ENCODE measurements at places on chromosomes 2 and 18. TPM values are rescaled to one million over a fixed set of nuclear protein-coding genes. Genes with fewer than 3 reads are reported as not detected.

Gene MROH2A
- not detected for polyA plus RNA-seq

Gene CDK15
- not detected for polyA plus RNA-seq

Gene GPR75
- not detected for polyA plus RNA-seq

Gene TRABD2A
- polyA plus RNA-seq: 32.9 TPM

Gene FABP1
- polyA plus RNA-seq: not detected

Gene ALK
- polyA plus RNA-seq: not detected

Gene NAT8
- not detected for polyA plus RNA-seq

Gene DPP10
- not detected for polyA plus RNA-seq

Gene INO80B
- 9.3 TPM for polyA plus RNA-seq

Gene CASP8
- polyA plus RNA-seq: 92.2 TPM

Gene TBC1D8
- 1.1 TPM for polyA plus RNA-seq

Gene SOCS6
- polyA plus RNA-seq: 0.23 TPM

Gene IL36A
- polyA plus RNA-seq: 0.42 TPM

DNA sequence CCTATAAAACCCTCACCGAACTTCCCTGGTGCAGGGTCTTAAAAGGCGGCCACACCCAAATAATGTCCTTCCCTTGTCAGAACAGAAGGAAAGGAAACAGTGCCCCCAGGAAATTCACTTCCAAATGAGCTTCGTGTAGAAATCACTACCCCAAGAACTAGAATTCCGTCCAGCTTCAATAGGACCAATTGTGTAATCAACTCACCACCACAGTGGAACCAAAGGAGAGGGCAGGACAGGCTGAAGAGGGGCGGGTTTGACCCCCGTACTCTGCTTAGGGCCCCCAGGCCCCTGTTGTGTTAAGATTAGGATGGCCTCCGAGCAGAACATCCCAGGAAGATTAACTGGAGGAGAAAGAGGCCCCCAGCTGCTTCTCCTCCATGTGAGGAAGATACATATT, 24.1 kb downstream of the GPR35 start:
- no peak for DNase-seq

- no peak for DNase-seq
These were observed 113.5 kb downstream of the PHLPP1 start for GRCh38 chr18:62828852-62829251.

DNA sequence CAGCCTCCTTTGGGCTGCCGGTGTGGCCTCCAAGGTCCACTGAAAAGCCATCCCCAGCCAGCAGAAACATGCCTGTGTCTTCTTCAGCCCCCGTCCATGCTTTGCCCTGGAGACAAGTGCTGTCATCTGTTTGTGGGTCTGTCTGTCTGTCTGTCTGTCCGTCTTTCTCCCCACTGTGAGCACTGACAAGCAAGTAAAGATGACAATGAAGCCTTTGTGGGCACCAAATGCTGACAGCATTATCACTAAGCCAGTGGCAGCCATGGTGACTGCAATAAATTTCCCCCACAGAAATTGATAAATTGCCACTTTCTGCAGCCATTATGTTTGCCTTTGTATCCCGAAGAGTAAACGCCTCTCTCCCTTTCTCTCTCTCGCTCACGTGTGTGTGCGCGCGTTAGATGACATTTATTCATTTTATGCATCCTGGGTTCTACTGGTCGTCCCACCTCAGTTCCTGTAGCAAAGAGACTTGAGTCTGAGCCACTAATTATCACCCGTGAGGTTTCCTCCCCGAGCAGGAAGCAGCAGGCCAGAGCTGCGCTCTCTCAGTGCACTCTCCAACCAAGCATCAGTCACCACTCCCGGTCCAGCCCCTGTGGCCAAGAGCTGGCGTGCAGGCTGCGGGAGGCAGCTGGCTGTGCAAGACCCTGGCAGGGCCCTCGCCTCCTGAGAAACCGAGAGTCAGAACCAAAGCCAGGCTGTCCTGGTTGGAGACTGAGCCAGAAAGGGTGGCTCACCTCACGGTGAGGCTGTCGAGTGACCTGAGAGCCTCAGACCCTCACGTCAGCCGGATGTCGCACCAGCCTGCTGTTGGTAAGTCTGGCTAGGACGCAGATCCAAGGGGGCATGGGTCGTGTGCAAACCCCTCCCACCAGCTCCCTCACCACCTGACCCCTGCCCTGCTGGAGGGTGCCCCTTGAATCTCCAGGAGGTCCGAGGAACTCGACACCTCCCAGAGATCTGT, 6.9 kb downstream of the STEAP3 start:
- no peak for DNase-seq

GRCh38 chr2:142879151-142879550, 1.7 kb downstream of the KYNU start:
- no peak for DNase-seq

DNA sequence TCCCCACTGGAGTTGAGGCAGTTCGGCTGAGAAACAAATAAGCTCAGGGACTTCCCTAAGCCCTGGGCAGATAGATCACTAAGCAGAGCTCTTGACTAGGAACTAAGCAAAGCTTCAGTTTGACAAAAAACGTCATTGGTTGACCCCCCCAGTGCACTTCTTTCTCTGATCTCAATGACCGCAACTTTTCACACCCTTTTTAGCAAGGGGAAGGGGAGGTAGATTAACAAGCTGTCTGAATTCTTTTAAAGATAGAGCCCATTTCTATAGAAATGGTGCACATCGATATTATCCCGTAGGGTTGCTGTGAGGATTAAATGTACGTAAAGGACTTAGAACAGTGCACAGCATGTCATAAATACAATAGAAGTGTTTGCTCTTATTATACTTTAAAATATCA, 42.5 kb downstream of the PIEZO2 start:
- no peak for DNase-seq

- DNase-seq: peak; percentile 8
These were observed 1.1 kb upstream of the TMEFF2 start for GRCh38 chr2:192195548-192196418.

GRCh38 chr18:50006470-50007046, 188.4 kb downstream of the MYO5B start:
- no peak for DNase-seq

DNA sequence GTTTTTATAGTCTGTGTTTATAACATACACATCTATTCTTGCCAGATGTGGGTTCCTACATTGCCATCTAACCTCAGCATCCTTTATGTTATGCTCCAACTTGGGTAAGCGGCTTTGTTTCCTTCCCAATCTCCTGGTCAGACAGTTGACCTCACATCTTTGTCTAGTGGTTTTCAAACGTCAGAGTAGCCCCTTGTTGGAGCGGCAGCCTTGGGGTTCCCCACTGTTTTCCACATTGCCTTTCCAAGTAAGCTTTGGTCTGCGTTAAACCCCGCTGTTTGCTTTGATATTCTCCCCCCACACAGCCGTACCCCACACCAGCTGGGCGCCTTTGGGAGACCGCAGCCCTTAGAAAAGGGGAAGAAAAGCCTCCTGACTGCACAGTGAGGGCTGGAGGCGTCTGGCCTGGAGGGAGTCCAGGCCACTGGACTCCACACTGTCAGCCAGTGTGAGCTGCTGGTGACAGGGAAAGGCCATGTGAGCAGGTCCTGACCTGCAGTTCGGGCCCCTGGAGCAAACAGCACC, 83.3 kb downstream of the MALT1 start:
- DNase-seq: no peak

DNA sequence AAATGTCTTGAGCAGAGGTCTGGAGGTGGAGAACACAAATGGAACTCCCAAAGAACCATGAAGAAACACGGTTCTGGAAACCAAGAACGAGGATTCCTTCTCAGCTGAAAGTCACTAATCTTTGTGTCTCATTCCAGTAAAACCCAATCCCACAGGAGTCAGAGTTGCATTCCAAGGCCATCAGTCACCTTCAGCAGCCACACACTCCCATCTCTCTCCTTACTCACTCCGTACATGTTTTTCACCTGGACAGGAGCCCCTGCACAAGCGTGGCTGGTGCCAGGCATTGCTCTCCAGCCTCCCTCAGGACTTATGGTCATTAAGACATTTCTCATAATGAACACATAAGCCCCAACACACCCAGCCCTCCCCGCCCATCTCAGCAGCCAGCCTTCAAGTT, 175.4 kb upstream of the SIX2 start:
- DNase-seq: no peak

DNA sequence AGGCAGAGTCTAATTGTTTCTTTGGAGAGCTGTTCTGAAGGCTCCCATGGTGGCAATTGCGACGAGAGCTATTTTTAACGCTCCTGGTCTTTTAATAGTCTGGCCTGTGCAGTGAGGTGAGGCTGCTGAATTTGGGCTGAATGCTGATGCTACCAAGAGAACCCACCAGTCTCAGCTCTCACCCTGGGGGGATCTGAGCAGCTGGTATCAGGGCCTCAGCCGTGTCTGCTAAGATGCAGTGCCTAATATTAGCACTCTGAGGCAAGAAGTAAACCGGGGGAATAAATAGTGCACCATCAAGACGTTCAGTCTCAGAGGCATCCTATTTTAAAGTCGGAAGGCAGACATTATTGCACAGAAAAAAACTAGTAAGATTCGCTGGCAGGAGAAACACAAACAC, 214.8 kb upstream of the PID1 start:
- no peak for DNase-seq

DNA sequence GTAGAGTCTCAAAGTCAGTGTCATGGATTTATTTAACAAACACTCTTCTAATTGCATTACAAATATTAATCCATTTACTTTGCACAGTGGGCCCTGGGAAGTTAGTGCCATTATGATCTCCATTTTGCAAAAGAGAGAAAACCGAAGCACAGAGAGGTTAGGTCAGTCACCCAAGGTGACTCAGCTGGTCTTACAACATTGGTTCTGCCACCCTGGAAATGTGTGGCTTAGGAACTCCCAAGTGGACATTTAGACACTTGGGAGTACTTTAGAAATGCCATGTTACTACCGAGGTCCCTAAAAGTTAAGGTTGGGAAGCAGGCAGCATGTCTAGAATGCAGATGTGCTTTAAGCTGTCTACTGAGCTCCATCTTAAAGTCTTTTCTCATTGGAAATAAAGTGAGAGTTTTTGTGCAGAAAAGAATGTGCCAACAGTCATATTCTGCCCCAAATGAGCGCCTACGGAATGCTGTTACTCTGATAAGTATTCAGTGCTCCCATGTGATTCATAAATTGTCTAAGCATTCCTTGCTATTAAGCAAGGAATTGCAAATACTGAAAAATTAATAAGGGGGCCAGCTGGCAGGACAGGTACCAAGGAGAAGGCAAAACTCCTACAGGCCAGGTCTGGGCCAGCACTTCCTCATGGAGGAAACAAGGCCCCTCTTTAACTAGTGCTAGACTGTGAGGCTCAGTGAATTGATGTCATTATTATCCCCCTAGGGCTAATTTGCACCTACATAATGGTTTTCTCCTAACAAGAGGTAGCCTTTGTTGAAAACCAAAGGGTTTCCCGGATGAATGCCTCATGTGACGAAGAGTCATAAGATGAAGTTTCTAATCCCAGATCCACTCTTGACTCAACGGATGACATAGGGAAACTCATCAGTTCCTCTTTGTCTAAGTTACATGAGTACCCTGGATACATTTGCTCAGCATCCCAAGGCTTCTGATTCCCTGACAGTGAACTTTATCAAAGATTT, 16.3 kb downstream of the NRP2 start:
- DNase-seq: no peak

DNA sequence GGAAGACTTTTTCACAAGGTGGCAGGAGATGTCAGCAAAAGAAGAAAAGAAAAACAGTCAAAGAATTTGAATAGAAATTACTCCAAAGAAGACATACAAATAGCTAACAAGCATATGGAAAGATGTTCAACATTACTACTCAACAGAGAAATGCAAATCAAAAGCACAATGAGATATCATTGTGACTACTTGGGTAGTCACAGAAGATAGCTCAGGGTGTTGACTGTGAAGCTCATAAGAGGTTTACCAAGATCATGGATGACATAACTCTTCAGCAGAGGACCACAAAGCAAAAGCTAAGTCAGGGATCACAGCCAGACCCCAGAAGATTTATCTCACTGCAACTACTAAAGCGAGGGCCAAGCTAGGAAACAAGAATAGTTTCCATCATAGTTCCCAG, 53.0 kb upstream of the TANK start:
- DNase-seq: no peak

- no peak for DNase-seq
These were observed 411.8 kb downstream of the FBXO15 start for GRCh38 chr18:73735836-73736235.

DNA sequence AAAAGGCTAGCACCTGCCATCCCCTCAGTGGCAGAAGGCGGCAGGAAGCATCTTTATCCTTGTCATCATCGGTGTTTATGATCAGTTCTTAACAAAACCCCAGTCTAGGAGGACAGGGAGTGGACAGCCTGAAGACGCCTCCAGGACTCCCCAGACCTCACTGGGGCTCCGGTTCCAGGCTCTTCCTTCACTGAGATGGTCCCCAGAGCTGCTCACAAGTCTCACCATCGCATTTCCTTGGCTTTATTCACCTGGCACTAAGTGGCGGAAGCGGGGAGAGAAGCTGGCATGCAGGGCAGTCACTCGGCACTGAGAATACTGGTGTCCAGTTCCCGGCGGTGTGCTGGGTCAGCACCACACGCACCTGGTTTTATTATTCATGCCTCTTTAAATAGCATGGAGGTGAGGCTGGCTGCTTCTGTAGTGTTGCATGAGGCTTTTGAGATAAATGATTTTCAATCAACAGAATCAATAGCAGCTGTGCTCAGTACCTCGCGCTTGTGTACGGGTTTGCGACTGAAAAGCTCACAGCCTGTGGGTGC, 68.7 kb downstream of the CABLES1 start:
- no peak for DNase-seq

DNA sequence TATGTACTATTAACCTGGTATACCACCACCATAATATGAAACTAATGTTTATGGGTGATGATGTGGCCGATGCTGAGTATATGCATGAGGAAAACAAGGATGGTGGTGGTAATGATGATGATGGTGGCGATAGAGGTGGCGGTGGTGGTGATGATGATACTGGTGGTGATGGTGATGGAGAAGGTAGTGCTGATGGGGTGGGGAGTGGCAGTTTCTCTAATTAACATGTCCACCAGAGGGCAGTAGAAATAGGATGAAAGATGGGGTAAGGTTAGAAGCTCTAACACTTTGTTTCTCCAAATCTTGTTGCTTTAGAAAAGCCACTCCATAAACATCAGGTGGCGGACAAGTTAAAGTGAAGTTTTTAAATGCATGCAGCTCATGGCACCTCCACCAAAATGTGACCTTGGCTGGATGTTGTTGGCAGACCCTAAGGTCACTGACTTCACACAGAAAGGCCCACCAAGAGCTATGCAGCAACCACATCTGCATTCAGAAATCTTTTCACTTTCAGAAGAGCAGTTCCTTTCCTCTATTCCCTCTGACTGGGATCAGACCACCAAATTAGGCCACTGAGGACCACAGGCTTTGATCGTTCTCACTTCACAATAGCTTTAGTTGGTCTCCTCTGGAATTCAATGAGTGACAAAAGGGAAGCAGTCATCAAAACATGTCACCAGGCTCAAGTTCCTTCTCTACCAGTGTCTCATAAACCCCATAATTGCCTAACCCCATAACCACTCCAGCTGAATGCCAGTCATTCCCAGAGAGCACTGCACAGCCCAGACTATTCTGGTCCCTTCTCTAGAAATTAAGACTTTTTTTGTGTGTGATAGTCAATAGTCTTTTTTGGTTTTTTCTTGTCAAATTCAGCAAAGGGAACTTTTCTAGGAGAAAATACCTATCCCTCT, 7.5 kb upstream of the BCL11A start:
- DNase-seq: no peak

GRCh38 chr2:221293949-221294742, 278.0 kb downstream of the EPHA4 start:
- DNase-seq: no peak

GRCh38 chr18:55229682-55230081, 270.4 kb upstream of the CCDC68 start:
- no peak for DNase-seq

- DNase-seq: no peak
These were observed 2.6 kb upstream of the HNRNPLL start for GRCh38 chr2:38605298-38605830.

GRCh38 chr2:159960414-159960813, 102.0 kb downstream of the PLA2R1 start:
- no peak for DNase-seq

- DNase-seq: no peak
These were observed 646.3 kb upstream of the LRATD1 start for GRCh38 chr2:13986119-13986720.

All from CD4-positive, CD25-positive, alpha-beta regulatory T cell (primary cell).